ENCODE measurements at places on chromosomes 12 and 14. TPM values are rescaled to one million over a fixed set of nuclear protein-coding genes. Genes with fewer than 3 reads are reported as not detected.

The MANSC1 gene
- 47.8 TPM for total RNA-seq

GRCh38 chr12:121678716-121679300 is 9.4 kb upstream of the MORN3 start:
- no peak for ATAC-seq

DNA sequence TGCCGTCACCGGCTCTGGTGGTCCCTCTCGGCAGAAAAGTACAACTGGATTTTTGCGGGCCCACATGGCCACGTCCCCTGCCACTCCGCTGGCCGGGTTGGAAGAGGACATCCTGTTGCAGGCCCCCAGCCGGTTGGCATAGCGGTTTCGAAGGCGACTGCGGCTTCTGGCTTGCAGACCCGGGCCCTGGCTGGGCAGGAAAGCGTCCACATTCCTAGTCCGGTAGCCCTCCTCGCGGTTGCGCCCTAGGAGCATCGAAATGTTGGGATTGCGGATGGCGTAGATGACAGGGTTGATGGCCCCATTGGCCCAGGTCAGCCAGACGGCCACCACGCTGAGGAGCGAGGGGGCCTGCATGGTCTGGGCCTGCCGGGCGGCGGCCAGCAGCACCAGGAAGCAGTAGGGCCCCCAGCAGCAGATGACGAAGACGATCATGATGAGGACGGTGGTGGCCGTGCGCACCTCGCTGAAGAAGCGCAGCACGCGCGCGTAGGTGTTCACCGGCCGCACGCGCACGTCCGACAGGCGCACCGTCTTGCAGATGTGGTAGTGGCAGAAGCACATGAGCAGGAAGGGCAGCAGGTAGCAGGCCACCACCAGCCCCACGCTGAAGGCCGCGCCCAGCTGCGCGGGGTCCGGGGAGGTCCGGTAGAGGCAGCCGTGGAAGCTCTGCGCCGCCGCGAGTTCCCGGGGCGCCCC is 1.2 kb downstream of the GPR135 start:
- peak; percentile 33 for ATAC-seq

GRCh38 chr14:64447876-64448670 is 17.2 kb upstream of the AKAP5 start:
- ATAC-seq = no peak

GRCh38 chr14:60339571-60339970 is 90.5 kb downstream of the PPM1A start:
- ATAC-seq = no peak

The CFAP54 gene
- 0.28 TPM for total RNA-seq

The BDKRB2 gene
- 22.1 TPM for total RNA-seq

The RTL1 gene
- total RNA-seq = not detected

GRCh38 chr14:31009836-31010574 is 15.4 kb upstream of the AP4S1 start:
- ATAC-seq = no peak

GRCh38 chr12:92695577-92695976 is 7.2 kb upstream of the PLEKHG7 start:
- ATAC-seq = no peak

- peak; percentile 60 for ATAC-seq
These were observed 41.9 kb upstream of the POC1B start for GRCh38 chr12:89567691-89568239.

DNA sequence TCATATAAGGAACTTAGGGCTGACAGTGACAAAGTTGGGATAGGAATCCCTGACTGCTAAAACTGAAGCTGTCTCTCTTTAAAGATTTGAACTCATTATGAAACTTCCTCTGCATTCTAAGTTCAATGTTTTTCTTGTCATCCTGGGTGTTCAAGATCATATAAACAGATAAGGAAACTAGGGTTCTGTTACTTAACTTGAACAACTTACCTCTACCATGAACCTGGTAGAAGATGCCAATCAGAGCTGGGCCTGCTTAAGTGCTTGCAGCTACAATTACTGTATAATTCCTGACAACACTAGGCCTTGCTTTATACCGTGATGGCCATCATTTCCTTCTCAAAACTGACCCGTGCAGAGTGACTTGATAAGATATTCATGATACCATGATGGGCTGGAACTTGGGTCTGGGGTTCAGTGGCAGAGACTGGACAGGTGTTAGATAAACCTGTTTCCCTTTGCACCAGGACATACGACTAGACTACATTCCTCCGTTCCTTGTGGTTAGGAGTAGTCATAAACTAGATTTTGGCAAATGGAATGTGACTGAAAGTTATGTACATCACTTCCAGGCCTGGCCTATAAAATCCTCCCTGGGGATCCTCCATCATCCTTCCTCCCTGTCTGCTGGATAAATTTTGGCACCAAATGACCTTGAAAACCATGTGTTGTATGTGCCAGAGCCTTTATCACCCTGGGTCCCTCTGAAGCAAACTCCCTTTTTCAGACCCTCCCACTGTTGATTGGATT is 172.2 kb upstream of the PRICKLE1 start:
- ATAC-seq = no peak

DNA sequence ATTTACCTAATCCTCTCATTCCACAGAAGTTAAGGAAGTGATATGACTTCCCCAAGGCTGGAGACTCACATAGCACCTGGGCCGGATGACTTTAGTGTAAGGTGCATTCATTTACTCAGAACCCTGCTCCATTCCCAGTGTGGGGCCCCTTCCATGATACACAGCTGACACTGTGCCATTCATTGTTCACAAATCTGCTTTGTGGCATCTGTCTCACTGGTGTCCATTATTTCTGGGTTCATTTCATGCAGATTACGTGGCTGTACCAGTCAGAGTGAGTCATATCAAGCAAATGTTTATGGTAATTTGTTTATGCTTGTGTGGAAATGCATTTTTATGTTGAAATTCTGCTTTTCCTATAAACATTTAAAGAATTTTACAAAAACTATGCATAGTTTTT is 5.2 kb downstream of the ANO4 start:
- no peak for ATAC-seq

GRCh38 chr12:20520532-20520931 is 152.2 kb downstream of the PDE3A start:
- ATAC-seq = no peak

DNA sequence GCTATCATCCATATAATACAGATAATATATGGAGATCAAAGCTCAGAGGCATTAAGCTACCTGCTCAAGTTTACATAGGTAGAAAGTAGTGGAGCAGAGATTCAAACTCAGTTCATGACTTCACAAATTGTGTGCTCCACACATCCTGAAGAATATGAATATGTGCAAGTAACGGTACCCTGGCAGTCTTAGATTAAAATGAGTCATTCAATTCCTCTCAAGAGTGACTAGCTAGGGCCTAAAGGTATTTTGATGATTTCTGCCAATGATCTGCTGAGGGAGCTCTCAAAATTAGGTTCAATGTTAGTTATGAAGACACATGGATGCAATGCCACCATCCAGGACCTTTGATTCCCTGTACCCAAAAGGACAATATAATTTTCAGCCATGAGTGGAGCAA is 58.9 kb downstream of the GRIP1 start:
- ATAC-seq = no peak

The RNF41 gene
- 26.9 TPM for total RNA-seq

GRCh38 chr14:30243207-30243606 is 315.6 kb upstream of the PRKD1 start:
- ATAC-seq = no peak

- no peak for ATAC-seq
These were observed 41.0 kb downstream of the TFCP2 start for GRCh38 chr12:51131745-51132521.

- no peak for ATAC-seq
These were observed 43.5 kb downstream of the C14orf132 start for GRCh38 chr14:96082420-96083300.

The MYO1H gene
- total RNA-seq = 1.0 TPM

DNA sequence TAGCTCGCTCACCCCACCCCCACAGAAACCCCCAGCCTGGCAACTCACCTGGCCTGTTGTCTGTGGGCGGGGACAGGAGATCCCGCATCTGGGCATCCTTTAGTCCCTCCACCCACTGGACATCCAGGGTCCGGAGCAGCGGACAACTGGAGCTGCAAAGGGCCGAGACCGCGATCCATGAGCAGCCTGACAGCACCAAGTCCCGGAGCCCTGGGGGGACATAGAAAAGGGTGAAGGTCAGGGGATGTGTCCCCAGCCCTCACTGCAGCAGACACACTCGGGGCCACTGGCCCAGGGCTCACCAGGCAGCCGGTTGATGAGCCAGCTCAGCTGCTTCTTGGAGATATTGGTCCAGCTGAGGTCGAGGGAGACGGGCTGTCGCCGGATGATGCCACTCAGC is 40.9 kb downstream of the RNF34 start:
- ATAC-seq = no peak

The LTB4R gene
- 94.9 TPM for total RNA-seq

DNA sequence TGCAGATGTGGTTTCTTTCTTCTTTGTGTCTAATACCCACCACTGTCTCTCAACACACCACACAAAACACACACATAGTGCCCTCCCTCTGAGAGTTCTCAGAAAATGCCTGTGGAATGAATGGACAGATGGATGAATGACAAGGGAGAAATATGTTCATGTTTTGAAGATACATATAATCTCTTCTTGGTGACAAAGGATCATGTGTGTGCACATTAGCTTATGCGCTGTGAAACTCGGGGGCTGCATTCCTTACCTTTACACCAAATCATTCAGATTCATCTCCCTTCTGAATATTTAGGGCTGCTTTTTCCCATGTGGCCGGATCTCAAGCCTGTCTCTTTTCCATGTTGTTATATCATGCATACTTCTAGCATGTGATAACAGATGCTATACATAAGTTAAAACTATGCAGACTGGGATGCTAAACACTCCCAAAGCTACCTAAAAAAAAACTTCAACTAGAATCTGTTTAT is 111.4 kb downstream of the EPS8 start:
- no peak for ATAC-seq
